ENCODE measurements at places on chromosomes 2 and 18.

DNA sequence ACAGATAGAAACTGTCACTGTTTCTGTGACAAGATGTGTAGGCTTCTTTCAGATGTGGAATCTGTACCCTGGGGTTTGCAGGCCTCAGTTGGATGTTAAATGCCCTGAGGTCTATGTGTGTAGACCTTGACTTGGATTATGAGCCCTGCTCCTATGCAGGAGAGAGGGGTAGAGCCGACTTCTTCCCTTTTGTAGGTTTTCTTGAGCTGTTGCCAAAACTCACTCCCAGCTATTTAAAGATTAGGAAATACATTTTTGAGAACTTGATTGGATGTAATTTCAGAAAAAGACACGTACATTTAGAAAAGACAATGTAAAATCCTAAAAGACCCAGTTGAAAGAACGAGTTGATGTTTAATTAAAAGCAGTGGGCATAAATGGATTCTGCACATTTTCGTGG is 374.8 kb downstream of the SLC4A3 start:
- DNase-seq = no peak

GRCh38 chr2:105822186-105822585 is 77.5 kb downstream of the NCK2 start:
- DNase-seq = no peak

DNA sequence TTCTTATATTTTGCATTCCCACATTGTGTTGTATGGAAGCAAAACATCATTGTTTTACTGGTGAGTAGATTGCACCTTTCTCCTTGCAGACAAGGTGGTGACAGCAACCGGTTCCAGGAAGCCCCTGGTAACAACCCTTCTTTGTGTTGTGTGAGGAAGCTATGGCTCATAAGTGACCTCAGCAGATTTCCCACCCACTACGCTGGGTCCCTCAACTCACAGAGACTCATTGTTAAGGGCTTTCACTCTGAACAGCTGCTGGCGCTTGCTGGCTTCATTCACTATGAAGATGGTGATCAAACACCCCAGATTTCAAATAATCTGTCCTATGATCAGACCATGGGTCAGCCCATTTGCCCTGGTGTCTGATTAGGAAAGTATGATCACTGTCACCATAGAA is 53.4 kb downstream of the WIPF1 start:
- DNase-seq = no peak

DNA sequence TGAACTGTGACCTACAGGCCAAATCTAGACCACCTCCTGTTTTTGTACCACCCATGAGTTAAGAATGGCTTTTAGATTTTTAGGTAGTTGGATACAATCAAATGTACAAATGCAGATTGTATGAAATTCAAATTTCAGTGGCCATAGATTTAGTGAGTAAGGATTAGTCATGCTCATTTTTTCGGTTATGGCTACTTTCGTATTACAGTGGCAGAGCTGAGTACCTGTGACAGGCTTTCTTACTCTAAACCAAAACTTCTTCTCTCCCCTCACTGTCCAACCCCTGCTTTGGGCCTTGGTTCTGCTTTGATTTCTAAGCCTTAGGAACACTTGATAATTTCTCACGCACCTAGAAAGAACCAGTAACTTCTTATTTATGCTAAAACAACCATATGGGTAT is 82.1 kb downstream of the CDC42EP3 start:
- no peak for DNase-seq

GRCh38 chr2:145305889-145306288 is 786.0 kb upstream of the ZEB2 start:
- DNase-seq = no peak

- no peak for DNase-seq
Measured at GRCh38 chr2:20955277-20956026, 88.4 kb downstream of the APOB start.

DNA sequence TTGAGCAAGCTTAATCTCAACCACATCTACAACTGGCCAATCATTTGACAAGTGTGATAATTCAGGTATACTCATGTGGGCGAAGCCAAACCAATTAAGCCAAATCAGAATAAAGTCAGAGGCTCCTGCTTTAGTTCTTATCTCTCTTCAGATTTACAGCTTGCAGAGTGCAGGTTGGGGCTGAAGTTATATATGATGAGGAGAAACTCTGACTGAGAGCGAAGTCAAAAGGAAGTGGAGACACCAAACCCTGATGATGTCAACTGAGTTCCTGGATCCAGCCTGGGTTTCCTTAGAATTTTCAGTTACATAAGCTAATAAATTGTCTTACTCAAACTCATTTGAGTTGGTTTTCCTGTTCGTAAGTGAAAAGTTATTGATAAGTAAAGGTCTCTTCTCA is 73.9 kb downstream of the ASXL2 start:
- DNase-seq = no peak

- no peak for DNase-seq
Measured at GRCh38 chr2:152336854-152337510, 2.0 kb downstream of the FMNL2 start.

- DNase-seq = no peak
Measured at GRCh38 chr2:153823880-153824279, 47.8 kb upstream of the GALNT13 start.

GRCh38 chr18:12014521-12015415 is 33.5 kb downstream of the IMPA2 start:
- DNase-seq = no peak

DNA sequence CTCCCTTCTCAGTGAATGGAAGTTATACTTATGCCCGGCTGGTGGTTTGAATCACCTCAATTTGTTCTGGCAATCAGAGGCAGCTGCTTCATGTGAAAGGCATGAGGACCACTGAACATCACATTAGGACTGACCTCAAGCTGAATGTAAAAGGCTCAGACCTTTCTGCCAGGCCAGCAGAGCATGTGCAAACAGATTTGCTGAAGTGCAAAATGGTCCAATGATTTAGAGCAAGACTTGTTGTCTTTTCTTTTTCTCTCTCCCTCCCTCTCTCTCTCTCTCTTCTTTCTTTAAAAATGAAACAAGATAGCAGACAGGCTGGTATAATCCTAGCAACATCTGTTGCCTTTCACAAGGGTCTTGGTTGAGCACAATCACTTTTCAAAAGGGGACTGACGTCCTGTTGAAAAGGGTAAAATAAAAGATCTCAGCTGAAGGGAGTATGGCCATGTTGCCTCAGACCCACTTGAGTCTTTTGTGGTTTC is 13.3 kb upstream of the CDH7 start:
- no peak for DNase-seq

GRCh38 chr18:8806100-8806797 is 100.9 kb downstream of the MTCL1 start:
- no peak for DNase-seq

- no peak for DNase-seq
Measured at GRCh38 chr2:84919885-84920580, 14.6 kb downstream of the TMSB10 start.

GRCh38 chr2:64166637-64167420 is 22.6 kb upstream of the PELI1 start:
- DNase-seq = no peak

- DNase-seq = no peak
Measured at GRCh38 chr2:134206573-134206972, 47.3 kb upstream of the MGAT5 start.

GRCh38 chr2:11556101-11556806 is 22.4 kb downstream of the GREB1 start:
- no peak for DNase-seq

- DNase-seq = no peak
Measured at GRCh38 chr2:88296247-88296646, 126.1 kb downstream of the THNSL2 start.

GRCh38 chr2:95401480-95401879 is 1.0 kb upstream of the FAHD2A start:
- DNase-seq = no peak

- no peak for DNase-seq
Measured at GRCh38 chr2:46537624-46538295, 58.4 kb downstream of the TMEM247 start.

DNA sequence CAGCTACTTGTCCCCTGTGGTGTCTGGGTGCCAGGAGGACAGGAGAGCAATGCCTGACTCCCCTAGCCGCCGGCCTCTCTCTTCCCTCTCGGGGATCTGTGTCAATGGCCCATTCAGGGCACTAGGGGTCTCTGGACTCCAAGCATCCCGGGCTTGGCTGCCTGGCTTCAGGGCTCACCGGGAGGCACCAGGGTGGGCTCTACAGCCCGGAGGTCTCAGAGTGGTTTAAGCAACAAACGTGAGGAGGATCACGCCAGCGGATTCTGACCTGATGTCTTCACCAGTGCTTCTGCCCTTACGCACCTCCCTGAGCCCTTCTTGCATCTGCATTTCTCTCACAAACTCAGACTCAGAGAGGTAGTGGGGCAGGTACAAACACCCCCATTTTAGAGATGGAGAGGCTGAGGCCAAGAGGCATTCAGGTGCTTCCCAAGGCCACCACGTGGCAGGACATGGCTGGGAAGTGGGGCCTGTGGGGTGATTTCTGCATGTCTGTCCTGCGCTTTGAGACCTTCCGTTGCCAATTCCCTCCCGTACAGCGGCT is 243.0 kb downstream of the CELF4 start:
- DNase-seq = peak; percentile 9

Data from GM18507 (cell line).